Thoracic aorta (tissue), 2 donors: ENCODE measurements at places on chromosomes 6 and 20.

DNA sequence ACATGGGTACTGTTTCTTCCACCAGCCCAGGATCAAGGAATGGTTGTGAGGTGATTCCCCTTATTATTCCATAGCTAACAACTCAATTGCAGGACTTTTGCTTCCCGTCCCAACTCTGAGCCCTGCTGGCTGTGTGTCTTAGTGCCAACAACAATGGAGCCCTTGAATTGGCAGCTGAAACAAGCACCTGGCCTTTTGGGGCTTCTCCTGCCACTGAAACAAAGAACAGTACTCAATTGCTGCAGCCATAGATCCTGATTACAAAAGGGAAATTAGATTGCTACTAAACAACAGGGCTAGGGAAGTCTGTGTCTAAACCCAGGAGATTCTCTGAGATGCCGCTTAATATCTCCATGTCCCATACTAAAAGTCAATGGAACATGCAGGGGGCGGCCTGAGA lies 61.3 kb upstream of the CARMIL1 start:
- no peak for DNase-seq

- DNase-seq, result no peak
Observed at GRCh38 chr20:53751620-53752318, 158.1 kb upstream of the ZNF217 start.

DNA sequence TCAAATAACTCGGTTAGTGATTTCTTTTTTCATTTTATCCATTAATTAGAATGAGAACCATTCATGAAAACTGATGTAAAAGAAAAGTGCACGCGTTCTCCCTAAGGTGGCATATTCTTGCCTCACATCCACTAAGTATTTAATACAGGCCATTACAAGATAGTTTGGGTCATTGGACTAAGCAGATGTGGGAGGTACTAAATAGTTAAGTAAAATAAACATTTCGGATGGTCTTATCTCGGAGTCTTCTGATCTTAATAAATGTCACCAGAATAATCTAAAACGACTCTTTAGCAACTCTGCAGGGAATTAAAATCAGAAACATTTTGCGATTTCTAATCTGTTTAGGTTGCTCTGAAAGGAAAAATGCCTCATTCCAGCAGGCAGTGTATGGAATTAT lies 78.7 kb downstream of the RFX6 start:
- DNase-seq, result no peak

DNA sequence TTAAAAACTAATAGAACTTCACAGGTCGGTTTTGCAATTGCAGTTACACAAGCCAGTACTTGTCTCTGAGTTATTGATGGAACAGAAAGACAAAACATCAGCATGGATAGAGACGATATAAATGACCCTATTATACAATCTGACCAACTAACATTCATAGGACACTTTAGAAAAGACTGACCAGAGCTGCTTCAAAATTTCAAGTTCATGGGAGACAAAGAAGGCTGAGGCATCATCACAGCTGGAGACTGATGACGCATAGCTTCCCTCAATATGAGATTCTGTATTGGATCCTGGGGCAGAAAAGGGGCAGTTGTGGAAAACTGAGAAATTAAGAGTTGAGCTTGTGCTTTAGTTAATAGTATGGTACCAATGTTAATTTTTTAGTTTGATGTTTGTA lies 174.0 kb downstream of the THBS2 start:
- DNase-seq, result no peak

- no peak for DNase-seq
Observed at GRCh38 chr6:169145496-169145895, 108.2 kb downstream of the THBS2 start.

GRCh38 chr6:62446647-62447316 lies 160.8 kb upstream of the KHDRBS2 start:
- no peak for DNase-seq

GRCh38 chr6:121657972-121658371 lies 222.5 kb downstream of the GJA1 start:
- DNase-seq, result no peak

- DNase-seq, result no peak
Observed at GRCh38 chr6:127606131-127606562, 29.2 kb downstream of the C6orf58 start.
